ENCODE measurements at places on chromosomes 5 and 9.
A peak's percentile ranks its signal among the peaks of the same experiment; 100 is the strongest.

- no peak for DNase-seq
Measured at GRCh38 chr9:89435071-89435823, 62.7 kb downstream of the SEMA4D start.

GRCh38 chr9:98453589-98454311, 198.3 kb upstream of the TBC1D2 start:
- DNase-seq: peak; percentile 4

GRCh38 chr9:70765946-70766345, 351.5 kb upstream of the KLF9 start:
- DNase-seq: no peak

DNA sequence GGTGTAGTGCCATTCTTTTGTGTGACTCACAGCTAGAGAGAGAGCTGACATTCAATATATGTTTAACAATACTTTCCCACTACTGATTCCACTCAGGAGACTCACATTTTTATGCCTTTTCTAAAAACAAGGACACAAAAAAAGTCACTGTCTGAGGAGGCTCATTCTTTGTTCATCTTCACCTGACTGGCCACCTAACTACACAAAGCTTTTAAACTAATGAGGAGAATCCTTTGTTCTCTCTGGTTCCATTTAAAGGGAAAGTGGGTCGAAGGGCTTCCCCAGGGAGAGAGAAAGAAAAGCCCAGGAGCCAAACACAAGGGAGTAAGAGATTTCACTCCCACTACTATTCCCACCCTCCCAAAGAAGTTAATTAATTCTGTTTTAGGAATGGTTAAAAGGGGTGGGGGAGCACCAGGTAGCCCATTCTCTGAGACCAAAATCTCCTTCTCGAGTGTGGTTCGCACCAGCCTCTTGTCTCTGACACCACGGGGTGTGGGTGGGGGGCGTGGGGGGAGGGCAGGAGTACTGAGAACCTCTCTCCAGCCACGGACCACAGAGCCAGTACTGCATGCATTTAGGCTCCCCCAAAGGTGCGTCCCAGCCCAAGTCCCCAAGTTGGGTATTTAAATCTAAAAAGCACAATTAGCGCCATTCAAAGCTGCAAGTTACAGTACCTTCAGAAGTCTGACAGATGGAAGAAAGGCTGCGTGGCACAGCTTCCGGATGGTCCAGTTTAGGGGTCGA, 747 bp downstream of the TRPM3 start:
- no peak for DNase-seq

- DNase-seq: peak; percentile 17
Measured at GRCh38 chr5:142872795-142873194, 102.6 kb downstream of the ARHGAP26 start.

- no peak for DNase-seq
Measured at GRCh38 chr9:101635473-101635872, 40.7 kb upstream of the PPP3R2 start.

- DNase-seq: no peak
Measured at GRCh38 chr5:53594419-53594818, 34.0 kb downstream of the NDUFS4 start.

DNA sequence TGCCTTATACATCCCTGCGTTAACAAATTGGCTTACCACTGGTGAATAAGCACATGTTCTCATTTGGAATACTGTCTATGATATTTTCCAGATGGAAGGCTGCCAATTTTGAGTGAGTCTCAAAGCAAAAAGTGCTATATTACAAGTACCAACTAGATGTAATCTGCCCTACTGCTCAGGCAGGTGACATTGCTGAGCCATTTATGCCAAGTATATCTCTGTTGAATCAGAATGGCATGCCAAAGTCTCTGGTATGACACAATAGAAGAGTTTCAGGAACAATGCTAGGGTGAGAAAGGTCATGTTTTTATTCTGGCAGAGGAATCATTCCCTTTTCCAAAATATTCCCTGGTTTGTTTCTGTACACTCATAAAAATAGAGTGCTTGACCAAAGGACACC, 356.5 kb downstream of the CDH9 start:
- no peak for DNase-seq

DNA sequence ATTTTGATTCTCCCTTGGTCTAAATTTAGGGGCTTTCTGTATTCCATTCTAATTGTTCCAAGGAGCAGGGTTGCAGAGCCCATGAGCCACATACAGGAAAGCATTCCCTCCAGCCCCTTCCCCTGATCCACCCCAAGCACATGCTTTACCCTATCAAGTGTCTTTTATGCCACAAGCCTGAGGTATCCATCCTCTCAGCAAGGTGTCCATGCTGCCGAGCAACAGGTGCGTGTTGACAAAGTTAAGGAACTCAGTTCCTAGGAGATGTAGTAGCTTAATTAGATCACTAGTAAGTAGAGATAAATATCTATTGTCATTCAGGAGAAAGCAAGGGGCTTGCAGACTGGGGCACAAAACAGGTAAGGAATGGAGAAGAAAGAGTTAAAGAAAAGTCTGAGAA, 57.8 kb downstream of the FEM1C start:
- DNase-seq: no peak

- DNase-seq: peak; percentile 86
Measured at GRCh38 chr9:72315089-72315509, 49.9 kb downstream of the ZFAND5 start.

DNA sequence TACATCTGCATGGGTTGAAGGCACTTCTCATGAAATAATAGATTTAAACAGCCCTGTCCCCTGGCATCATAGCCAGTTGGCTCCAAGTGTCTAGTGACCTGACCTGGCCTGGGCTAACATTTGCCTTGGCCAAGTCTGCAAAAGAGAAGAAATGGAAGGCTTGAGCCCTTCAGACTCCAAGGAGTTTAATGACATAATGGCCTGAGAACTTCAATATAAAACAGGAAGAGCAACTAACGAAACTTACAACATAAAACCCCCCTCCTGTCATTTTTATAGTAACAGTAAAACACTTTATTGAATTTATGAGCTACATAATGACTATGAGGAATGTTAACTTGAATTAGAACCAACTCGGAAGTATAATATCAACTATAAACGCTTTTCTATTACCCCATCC, 218.8 kb upstream of the TBCA start:
- DNase-seq: no peak

DNA sequence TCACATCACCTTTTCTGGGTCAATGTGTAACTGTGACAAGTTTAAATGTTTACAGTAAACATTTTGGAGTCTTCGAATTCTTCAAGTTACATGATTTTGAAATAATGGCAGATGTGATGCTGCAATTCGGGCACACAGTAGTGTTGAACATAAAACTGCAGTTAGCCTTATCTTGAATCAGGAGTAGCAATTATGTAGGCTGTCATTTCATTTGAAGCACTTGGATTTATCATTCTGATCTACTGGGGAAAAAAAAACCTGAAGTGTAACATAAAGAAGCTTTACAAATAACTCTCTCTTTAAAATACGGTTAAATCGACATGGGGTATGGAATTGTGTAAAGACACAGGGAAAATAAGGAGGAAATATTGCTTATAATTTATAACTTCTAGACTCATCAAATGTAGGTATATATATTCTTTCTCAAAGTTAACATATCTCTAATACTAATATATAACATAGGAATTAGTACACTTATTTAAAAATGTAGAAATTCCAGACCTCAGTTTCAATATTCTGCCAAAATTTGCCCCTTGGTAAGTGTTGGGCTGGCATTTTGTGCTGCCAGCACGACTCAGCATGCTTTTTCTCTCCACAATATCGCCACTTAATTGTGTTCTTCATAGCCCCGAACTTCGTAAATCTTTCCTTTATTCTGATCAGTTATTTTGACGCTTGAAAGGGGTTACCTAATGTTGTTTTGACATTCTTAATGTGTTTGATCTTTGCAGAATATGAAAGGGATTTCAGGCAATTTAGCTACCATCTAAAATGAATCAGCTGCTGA, 226.7 kb downstream of the PRR16 start:
- no peak for DNase-seq

DNA sequence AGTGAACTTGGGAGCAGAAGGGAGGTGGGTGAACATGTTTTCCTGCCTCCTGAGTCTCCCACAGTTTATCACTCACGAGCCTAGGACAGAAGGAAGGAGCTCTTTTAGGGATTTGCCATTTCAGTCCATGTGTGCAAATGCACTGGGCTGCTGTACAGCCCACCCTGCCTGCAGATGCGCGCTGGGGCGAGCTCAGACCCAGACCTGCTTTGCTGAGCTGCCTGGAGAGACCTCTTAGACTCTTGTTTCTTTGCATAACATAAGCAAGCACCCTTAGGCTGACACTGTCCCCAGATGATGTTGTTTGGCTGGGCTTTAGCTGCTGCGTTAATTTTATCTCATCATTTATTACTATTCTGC, 199.0 kb downstream of the CACNA1B start:
- DNase-seq: no peak

DNA sequence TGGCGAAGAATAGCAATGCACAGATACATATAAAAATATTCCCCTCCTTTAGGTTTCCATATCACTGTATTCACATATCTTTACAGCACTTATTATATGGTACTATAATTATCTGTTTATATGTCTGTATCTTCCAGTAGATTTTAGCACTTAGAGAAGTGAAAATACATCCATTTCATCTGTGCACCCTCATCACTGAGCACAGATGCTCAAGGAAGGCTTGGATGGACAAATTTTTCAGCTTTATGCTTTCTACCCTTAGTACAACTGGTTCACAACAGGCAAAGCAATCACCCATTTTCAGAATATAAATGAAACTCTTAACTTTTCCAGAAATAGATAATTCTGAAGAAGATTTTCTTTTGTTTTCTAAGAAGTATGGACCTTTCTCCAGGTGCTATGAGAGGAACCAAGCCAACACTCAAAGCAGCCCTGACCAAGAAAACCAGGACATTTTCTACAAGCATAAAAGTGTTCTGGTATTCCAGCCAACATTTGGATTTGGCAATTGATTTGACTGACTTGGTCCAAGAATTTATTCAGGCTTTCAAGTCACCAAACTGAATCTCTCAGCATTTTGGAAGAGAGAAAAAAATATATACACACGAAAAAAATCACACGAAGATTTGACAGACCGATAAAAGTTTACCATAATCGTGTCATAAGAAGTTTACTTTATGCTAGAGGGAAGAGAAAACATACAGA, 170.2 kb upstream of the CD180 start:
- DNase-seq: no peak

DNA sequence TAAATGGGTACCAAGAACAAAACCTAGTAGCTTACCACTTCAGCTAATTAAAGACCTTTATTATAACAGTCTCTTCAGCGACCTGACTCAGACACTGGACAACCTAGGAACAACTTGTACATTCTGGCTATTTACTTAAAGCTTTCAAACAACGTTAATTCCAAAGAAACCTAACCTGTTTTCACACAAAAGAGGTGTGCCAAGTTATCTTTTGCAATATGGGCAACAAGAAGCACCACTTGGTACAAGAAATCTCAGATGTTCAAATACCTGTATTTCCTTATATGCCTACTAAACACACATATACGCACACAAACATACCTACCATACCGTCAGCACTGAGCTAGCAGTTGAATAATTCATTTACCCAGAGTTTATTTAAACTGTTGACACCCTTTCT, 23.0 kb downstream of the RNF145 start:
- no peak for DNase-seq

DNA sequence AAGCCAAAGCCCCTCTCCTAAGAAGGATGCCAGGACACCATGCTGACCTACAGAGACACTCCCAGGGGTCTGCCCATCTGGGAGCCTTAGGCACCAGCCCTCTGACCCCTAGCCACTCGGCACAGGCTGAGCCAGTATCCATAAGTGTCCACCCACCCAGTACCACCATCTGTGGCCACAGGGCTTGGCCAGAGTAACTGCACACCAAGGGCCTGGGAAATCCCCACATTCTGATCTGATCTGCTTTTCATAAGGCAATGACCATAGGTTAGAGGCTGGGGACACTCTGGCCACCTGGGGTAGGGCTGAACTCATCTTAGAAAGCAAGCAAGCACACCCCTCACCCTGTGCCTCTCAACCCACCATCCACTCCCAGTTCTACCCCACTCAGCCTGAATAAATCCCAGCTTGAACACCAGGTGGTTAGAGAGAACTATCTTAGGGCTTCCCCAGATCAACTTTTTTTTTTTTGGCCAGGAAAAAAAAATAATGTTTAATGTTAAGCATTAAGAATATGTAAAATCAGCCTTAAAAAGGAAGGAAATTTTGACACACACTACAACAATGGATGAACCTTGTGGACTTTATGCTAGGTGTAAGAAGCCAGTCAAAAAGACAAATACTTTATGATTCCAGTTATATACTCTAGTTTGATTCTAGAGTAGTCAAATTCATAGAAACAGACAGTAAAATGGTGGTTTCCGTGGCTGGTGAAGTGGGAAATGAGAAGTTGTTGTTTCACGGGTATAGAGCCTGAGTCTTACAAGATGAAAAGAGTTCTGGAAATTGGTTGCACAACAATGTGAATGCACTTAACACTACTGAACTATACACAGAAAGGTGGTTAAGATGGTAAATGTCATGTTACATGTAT, 6.2 kb downstream of the GNPDA1 start:
- DNase-seq: no peak

GRCh38 chr5:142017832-142018427, 5.1 kb upstream of the GNPDA1 start:
- no peak for DNase-seq
